ENCODE measurements at places on chromosomes 16 and 17. TPM values are rescaled to one million over a fixed set of nuclear protein-coding genes. Genes with fewer than 3 reads are reported as not detected.

G6PC1 gene
- total RNA-seq: not detected

DBNDD1 gene
- total RNA-seq: 61.3 TPM

PRDM7 gene
- total RNA-seq: not detected

ALDH3A2 gene
- 150 TPM for total RNA-seq

GCGR gene
- total RNA-seq: 0.35 TPM

RGS9 gene
- total RNA-seq: 6.6 TPM

SMPD3 gene
- 0.32 TPM for total RNA-seq

ENPP7 gene
- total RNA-seq: not detected

VAT1 gene
- total RNA-seq: 231 TPM

BRICD5 gene
- total RNA-seq: 6.7 TPM

UNC13D gene
- total RNA-seq: 7.1 TPM

AATF gene
- 144 TPM for total RNA-seq

FBXL19 gene
- 8.6 TPM for total RNA-seq

NOXO1 gene
- total RNA-seq: not detected

HS3ST6 gene
- total RNA-seq: 3.8 TPM

SP2 gene
- 18.7 TPM for total RNA-seq

CRYBA1 gene
- total RNA-seq: not detected

TMIGD1 gene
- not detected for total RNA-seq

UTP4 gene
- 84.4 TPM for total RNA-seq

C16orf86 gene
- 0.45 TPM for total RNA-seq

ABCA10 gene
- total RNA-seq: 0.12 TPM

ABCA6 gene
- not detected for total RNA-seq

CDR2L gene
- total RNA-seq: 41.1 TPM

ANTKMT gene
- 25.7 TPM for total RNA-seq

ADGRG3 gene
- total RNA-seq: 0.49 TPM

CD79B gene
- 0.70 TPM for total RNA-seq

RNF157 gene
- 9.4 TPM for total RNA-seq

NGFR gene
- total RNA-seq: 0.90 TPM

FN3KRP gene
- 60.6 TPM for total RNA-seq
